ENCODE measurements at places on chromosomes 4 and X.

DNA sequence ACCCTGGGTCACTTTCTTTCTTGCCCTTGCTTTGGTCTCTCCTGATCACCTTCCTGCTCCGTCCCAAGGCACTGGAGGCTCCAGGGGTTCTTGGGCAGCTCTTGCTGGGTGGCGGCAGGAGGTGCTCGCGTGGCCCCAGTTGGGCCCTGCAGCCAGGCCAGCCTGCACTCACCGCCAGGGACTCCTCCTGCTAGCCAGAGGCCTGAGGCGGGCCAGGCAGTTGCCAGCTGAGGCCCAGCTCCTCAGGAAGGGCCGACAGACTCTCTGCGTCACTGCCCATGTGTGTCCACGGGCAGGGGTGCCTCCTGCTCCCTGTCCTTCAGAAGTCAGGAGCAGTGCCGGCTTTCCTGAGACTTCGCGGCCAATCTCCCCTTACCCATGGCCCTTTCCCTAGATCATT, 9.3 kb downstream of the SUV39H1 start:
- no peak for DNase-seq

- no peak for DNase-seq
Measured at GRCh38 chrX:45323387-45323786, 122.7 kb upstream of the DIPK2B start.

DNA sequence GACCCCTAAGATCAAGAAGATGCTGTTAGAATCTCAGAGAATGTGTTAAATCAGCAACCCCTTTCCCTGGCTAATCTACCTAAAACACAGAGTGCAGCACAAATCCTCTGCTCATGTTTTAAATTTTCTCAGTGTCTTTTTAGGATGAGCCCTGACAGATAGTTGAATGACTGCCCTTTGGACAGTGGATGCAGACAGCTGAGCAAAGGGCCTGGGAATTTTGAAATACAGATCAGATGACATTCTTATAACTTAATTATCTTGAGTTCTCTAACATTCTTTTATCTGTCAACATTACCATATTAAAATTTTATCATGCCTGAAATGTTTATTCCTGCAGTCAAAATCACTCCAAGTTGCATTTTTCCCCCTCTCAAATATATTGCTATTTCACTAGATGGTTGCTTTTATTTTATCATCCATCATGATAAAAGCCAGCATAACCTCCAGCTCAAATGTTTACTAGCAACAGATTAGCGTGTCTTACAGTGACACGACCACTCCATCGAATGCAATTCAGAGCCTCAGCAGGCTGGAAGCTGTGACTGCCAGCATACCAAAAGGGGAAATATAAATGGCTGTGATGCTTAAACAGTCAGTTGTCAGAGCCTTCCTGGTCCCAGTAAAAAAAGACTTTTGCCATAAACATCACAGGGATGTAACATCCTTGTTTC, 22.8 kb upstream of the ARHGAP24 start:
- no peak for DNase-seq

DNA sequence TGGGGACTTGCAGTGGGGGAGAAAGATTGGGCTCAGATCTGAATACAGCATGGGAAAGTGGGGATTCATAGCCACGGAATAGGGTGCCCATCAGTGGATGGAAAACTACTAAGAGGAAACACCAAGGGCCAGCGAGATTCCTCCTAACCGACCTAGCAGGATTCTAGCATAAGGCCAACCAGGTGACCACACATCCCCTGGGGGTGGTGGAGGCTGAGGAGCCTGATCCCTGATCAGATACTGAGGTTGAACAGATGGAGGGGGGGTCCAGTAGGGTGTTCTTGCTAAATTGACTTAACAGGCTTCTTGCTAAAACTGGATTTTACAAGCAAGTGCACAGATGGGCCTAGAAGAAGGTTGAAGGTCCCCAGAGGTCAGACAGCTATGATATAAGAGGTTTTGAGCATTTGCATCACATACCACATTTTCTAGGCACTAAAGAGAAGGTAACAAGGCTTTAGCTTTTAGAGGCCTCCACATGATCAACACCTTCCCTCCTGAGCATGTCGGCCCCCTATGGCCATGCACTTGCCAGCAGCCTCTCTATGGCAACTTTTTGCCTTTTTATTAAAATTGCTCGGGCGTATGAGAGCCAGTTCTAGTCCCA, 69.1 kb upstream of the PUDP start:
- no peak for DNase-seq

DNA sequence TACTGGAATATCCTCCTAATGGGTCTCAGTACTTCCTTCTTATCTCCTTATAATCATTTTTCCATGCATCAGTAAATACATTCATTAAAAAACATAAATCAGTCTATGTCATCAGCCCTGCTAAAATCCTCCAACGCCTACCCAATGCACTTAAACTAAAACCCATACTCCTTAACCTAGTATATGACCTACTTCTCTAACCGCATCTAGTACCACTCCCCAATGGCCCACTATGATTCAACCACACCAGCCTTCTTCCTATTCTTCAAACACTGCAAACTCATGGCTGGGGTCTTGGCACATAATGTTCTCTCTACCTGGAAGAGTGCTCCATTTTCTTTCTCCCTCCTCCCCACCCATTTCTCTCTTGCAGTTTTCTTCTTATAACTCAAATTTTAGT, 18.7 kb downstream of the TEC start:
- DNase-seq, result no peak

DNA sequence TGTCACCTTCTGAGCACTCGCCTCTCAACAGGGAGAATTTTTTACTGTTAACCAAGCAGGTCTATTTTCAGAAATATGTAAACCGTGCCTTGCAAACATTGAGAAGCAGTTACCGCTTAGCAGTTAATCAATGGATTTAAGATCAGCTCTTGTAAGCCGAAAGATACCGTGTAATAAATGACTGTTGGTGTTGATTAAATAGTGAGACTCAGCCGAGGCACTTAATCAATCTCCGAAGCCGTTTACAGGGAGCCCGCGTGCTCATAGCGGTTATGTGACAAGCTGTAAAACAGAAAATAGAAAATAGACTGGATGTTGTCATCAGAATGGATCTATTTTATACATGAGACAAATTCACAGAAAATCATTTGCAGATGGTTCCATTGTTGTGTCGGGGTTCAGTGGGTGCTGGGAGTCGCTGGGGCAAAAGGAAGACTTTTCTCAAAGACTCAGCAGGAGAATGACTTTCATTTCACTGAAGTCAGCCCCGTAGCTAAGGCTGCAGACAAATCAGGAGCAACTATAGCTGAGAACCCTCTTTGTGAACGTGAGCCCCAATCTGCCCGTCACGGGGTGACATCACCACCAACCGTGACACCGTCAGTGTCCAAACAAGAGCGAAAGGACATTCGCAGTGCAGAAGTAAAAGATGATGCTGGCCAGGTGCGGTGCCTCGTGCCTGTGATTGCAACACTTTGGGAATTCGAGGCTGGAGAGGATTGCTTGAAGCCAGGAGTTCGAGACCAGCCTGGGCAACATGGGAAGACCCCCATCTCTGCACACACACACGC, 275.3 kb downstream of the CRLF2 start:
- no peak for DNase-seq

DNA sequence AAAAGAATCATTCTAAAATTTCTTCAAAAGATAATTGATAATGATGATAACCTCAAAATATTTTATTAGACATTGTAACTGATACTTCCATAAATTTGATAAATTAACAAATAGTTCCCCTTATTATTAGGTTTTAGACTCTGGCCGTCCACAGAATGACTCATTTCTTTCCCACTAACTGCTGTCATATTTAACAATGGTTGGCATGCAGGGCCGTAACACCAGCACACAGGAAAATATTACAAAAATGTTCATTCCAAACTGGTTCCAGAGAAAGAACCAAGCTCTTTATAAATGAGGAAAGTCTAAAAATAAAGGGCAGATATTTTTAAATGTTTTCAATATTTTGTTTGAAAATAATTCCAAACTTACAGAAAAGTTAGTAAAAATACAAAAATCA, 28.2 kb downstream of the WDFY3 start:
- no peak for DNase-seq

DNA sequence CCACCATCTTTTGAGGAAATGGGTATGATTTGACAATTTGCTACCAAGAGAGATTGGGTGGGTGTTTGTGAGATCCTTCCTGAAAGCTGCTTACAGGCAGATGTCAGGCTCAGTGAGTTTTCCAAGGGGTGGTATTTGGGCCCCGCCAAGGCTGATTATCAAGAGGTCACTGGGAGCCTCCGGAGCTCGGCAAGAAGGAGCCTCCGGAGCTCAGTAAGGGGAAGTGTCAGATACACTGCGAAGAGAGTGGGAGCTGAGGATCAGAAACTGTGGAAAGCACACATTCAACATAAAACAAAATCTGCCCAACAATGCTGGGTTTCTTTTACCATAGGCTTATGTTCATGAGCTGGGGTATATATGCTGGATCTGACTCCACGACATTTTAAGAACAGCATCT, 714 bp downstream of the RTL3 start:
- no peak for DNase-seq

DNA sequence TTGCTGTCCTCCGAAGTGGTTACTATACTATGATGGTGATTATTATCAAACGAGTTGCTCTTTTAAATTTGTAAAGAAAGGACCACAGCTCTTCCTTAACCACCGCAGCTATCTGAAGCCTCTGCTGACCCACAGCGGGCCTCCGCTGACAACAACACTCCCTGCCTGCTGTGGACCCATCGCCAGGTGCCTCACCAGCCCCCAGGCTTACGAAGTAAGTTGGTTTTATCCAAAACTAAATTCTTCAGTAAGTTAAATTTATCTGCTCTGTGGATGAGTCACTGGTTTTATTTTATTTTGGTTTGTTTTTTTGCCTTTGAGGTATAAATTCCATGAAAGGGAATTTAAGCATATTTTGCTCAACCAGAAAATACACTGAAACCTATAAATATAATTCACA, 54.7 kb downstream of the SLC9A6 start:
- no peak for DNase-seq

- no peak for DNase-seq
Measured at GRCh38 chr4:84110040-84110439, 389.1 kb downstream of the NKX6-1 start.

GRCh38 chr4:879729-880077, 52.4 kb downstream of the GAK start:
- no peak for DNase-seq

- DNase-seq, result no peak
Measured at GRCh38 chr4:78774417-78774816, 1.7 kb upstream of the BMP2K start.

- no peak for DNase-seq
Measured at GRCh38 chr4:168639914-168640313, 143.1 kb downstream of the PALLD start.

GRCh38 chr4:185013417-185014125, 4.7 kb upstream of the HELT start:
- DNase-seq, result no peak

GRCh38 chrX:136920001-136920400, 39.5 kb upstream of the RBMX start:
- no peak for DNase-seq

DNA sequence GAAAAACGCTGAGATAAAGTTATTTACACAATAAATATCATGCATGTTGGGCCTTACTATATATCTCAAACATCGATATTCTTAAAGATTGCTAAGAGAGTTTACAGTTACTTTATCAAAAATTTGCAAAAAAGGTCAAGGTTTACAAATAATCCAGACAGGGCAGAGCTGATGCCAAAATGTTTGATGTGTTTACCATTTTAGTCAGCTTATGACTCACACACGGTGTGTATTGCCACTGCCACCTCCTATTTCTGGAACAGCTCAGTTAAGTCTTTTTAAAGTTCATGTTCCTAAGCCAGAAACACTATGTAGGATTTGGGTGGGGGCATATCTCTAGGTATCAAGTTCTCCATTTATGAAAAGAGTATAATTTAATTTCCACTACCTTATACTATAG, 580.6 kb downstream of the INPP4B start:
- no peak for DNase-seq

GRCh38 chrX:123088331-123088730, 95.7 kb upstream of the GRIA3 start:
- no peak for DNase-seq

DNA sequence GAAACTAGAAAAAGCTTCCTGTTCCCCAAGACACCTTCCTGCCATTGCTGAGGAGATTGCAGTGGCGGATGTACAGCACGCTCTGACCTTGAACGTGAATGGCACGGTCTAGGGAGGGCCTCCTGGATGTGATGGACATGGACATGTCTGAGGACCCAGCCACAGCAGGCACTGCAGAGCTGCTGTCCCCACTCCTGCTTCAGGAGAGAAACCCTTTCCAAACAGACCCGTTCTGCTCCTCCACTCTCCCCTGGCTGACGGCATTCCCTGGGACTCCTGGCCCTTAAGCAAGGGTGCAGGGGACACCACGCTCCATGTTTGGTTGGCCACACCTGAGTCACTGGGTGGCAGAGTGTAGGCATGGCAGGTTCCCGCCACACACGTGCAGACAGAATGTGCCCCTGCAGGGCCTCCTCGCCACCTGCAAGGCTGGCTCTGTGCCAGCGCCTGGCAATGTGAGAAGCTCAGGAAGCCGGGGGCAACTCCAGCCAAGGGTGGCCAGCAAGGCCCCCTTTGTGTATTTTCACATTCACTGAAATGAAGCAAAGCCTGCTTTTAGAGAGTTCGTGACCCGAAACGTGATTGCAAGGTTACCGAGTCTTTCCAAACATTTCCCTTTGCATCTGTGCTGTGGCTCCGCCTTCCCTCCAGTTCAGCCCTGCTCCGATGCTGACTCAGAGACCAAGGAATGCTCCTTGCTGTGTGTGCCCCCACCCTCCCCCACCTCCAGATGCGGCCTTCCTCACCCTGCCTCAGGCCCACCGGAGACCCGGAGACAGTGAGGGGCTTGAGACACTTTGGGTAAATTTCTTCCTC, 46.1 kb downstream of the HTRA3 start:
- DNase-seq, result peak; percentile 86

- DNase-seq, result no peak
Measured at GRCh38 chrX:20463296-20464075, 196.8 kb upstream of the RPS6KA3 start.

DNA sequence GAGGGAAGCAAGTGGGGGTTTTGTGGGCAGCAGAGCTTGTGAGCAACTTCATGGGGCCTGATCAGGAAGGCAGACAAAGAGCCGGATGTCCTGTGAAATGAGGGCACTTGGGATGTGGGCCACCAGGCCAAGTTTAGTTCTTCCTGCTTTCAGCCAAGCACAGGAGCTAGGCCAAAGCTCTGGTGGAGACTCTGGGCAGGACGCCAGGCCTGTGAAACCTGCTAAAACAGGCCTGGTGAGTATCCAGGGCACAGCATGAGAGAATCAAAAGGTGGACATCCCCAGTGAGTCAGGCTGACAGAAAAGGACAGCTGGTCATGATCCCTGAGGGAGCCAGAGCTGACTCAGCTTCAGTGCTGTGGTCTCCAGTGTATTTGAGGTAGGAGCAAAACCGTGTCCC, 95.7 kb downstream of the NPNT start:
- DNase-seq, result peak; percentile 80

- DNase-seq, result no peak
Measured at GRCh38 chr4:1784789-1785591, 8.1 kb upstream of the FGFR3 start.

DNA sequence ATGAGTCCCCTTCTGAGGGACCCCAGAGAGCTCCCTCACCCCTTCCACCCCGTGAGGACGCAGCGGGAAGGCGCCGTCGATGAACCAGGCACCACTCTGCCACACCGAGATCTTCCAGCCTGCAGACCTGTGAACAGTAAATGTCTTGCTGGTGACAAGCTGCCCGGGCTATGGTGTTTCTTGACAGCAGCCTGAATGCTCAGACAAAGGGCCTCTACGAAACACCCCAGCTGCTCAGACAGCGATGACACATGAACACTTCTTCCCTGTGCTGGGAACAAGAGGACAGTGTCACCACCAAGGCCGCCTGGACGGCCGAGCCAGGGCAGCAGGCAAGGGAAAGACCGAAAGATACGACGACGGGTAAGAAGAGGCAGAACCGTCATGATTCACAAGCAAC, 30.6 kb upstream of the GTPBP6 start:
- DNase-seq, result no peak

GRCh38 chrX:45172890-45173289, 27.8 kb downstream of the DIPK2B start:
- DNase-seq, result no peak
